ENCODE measurements at places on chromosomes 3 and 15.

GRCh38 chr15:90336705-90337141 is 15.4 kb upstream of the ZNF774 start:
- H3K4me1 ChIP-seq = no peaks in the 10 kb centered on the region
- H3K36me3 ChIP-seq = no peaks in the 10 kb centered on the region
- no peak for DNase-seq
- no peak overlapping the region for H3K4me3 ChIP-seq
- H3K27me3 ChIP-seq = no peaks in the 10 kb centered on the region

DNA sequence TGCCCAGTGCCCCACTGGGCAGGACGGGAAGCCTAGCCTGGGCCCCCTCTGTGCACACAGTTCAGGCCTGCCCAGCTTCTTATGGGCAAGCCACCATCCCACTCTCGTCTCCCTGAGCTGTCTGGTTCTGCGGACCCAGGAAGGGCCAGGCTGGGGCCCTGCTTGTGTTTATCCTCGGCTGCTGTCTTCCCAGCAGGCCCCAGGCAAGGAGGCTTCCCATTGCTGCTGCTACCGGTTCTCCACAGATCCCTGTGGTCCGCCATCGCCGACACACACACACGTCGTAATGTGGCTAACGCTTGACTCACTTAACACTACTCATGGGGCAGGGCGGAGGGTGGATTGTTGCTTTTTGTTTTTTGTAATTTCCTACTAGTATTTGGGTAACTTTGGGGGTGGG is 52.4 kb upstream of the SLC6A1 start:
- no peaks in the 10 kb centered on the region for H3K36me3 ChIP-seq
- DNase-seq = peak; percentile 5
- no peak overlapping the region for H3K27ac ChIP-seq
- no peaks in the 10 kb centered on the region for H3K27me3 ChIP-seq
- H3K4me1 ChIP-seq = no peaks in the 10 kb centered on the region
- no peak overlapping the region for H3K4me3 ChIP-seq

- H3K4me3 ChIP-seq = no peak overlapping the region
- H3K27me3 ChIP-seq = no peaks in the 10 kb centered on the region
- H3K36me3 ChIP-seq = no peaks in the 10 kb centered on the region
- H3K27ac ChIP-seq = no peak overlapping the region
Measured at GRCh38 chr3:121836481-121836880, 1.5 kb downstream of the EAF2 start.

DNA sequence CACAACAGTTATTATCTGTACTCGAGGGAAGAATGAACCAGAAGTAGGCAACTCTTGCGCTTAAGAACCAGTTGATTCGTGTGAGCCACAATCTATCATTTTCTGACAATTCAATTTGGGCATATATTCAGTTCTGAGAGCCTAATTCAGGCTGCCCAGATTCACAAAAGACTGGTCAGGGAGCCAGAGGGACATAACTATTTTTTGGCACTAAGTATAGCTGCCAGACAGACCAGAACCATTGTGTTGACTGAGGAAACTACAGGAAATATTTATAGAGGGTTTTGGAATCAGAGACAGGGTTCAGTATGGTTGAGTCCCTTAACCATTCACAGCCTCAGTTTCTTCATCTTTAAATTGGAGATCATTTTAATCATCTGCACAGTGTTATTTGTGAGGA is 226.7 kb downstream of the TAFA4 start:
- no peaks in the 10 kb centered on the region for H3K27me3 ChIP-seq
- H3K4me1 ChIP-seq = no peaks in the 10 kb centered on the region
- no peak for DNase-seq
- H3K4me3 ChIP-seq = no peak overlapping the region

DNA sequence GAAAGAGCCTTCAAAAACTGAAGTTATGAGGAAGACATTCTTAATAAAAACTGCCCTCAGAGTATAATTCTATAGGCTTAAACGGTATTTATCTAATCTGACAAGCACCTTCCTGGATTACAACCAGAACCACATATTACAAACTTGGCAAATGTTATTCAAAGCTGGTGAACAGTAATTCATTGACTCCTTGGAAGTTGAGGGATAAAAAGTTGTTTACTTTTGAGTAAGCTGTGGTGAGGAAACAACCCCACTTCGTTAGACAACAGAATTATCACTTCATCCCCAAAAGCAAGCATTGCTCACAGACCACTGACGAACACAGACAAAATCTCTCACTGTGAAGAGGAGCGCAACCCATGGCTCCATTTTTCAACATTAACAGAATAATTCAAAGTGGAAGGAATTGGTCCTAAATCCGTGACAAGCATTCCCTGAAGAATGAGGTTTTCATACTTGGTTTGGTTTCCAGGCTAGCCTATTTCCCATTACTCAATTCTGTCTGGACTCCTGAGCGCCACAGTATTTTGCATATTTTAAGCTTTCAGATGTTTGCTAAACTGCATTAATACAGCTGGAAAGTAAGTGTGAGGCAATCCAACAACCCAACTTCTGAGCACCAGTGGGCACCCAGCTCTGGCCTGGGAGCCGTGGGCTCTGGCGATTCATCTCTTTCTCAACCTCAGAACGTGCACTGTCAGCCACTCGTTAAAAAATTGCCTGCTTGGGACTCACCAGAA is 32.7 kb downstream of the LRIG1 start:
- no peak overlapping the region for H3K4me3 ChIP-seq
- H3K36me3 ChIP-seq = no peaks in the 10 kb centered on the region
- H3K27me3 ChIP-seq = no peaks in the 10 kb centered on the region
- DNase-seq = no peak
- H3K4me1 ChIP-seq = peaks cover 5% of the 10 kb centered on the region

GRCh38 chr3:15553749-15554148 is 32.2 kb upstream of the COLQ start:
- no peaks in the 10 kb centered on the region for H3K27me3 ChIP-seq
- H3K36me3 ChIP-seq = no peaks in the 10 kb centered on the region
- peak overlapping the region; percentile 58 for H3K27ac ChIP-seq
- H3K4me1 ChIP-seq = no peaks in the 10 kb centered on the region
- no peak for DNase-seq

DNA sequence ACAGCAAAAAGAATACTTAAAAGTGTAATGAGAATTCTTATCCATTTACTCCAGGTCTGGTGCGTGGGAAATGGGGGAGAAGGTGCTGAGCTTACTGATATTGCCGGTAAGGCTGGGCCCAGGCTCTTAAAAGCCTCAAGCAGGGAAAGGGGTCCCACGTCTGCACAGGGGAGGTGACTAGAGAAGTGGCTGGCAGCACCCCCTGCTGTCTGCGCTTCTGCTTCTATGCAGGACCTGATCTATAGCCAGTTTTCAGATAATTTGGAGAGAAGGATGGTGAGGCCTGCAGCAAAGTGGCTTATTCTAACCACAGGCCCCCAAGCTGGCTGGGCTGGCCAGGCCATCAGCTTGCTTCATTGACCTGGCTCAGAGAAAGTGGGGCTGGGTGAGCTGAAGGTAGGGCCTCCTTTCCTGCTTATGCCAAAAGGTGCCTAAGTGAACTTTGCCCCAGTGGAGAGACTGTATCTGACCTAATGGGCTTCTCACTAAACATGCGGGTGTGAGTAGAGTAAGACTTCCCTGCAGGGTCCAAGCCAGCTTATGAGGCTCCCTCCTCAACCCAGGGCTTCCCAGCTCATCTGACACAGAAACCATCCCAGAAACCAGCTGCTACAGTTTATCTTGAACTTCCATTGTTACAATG is 30.9 kb upstream of the ATP1B3 start:
- no peaks in the 10 kb centered on the region for H3K36me3 ChIP-seq
- H3K4me3 ChIP-seq = no peak overlapping the region
- H3K4me1 ChIP-seq = no peaks in the 10 kb centered on the region
- DNase-seq = no peak
- H3K27ac ChIP-seq = no peak overlapping the region

Measured in right lobe of liver (tissue), 6 donors.